ENCODE measurements at places on chromosomes 16 and 17.

GRCh38 chr16:64754279-64754678 is 367.6 kb downstream of the CDH11 start:
- DNase-seq = no peak
- H3K36me3 ChIP-seq = no peaks in the 10 kb centered on the region

DNA sequence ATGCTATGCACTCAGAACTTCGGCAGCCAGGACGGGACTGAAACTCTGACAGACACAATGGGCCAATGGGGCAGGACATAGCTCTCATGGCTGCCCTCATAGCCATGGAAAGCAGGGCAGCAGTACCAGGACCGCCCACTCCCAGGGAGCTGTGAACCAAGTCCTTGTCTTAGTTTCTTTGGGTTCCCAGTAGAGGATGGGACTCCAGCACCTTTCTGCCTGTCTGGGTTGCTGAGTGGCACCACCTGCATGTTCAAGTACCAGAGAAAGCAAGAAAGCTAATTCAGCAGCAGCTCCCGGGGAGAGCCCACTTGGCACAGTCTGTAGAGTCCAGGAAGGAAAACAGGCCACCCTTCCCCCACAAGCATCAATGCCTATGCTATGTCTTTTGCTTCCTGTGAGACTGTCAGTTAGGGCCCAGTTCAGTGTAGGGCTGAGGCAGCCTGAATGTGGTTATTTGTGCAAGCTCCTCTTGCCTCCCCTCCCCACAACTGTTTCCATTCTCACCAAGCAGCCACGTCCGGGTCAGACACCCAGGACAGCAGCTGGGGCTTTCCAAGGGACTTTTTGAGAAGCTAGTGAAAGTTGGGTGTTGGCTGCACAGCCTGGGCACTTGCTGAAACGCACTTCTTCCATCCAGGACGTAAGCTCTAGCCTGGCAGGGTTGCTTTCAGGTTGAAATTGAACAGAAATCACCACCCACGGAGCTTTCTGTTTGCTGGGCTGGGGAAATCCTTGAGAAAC is 7.8 kb downstream of the SUPT4H1 start:
- H3K27me3 ChIP-seq = no peaks in the 10 kb centered on the region
- H3K36me3 ChIP-seq = peaks cover 46% of the 10 kb centered on the region
- no peak for DNase-seq
- no peaks in the 10 kb centered on the region for H3K4me1 ChIP-seq

DNA sequence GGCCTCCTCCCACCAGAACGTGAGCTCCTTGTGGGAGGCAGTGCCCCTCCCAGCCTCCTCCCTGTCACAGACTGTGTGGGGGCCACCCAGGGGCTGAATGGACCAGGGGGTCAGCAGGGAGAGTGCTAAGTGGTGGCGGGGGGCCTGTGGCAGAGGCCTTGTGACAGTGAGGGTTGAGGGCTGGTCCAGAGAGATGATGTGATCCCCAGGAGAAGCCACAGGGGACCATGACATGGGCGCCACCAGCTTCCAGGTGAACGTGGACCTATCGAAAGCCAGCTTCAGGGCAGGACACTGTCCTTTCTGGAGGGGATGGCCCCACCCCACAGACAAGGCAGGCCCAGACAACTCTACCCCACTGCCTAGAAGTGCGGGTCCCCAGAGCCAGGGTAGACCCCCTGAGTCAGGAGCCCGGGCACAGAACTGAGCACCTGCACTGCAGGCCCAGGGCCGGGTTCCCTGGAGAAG is 3.1 kb downstream of the SPSB3 start:
- no peaks in the 10 kb centered on the region for H3K27me3 ChIP-seq
- peaks cover 17% of the 10 kb centered on the region for H3K4me1 ChIP-seq
- H3K4me3 ChIP-seq = no peak overlapping the region
- DNase-seq = no peak
- H3K27ac ChIP-seq = no peak overlapping the region

DNA sequence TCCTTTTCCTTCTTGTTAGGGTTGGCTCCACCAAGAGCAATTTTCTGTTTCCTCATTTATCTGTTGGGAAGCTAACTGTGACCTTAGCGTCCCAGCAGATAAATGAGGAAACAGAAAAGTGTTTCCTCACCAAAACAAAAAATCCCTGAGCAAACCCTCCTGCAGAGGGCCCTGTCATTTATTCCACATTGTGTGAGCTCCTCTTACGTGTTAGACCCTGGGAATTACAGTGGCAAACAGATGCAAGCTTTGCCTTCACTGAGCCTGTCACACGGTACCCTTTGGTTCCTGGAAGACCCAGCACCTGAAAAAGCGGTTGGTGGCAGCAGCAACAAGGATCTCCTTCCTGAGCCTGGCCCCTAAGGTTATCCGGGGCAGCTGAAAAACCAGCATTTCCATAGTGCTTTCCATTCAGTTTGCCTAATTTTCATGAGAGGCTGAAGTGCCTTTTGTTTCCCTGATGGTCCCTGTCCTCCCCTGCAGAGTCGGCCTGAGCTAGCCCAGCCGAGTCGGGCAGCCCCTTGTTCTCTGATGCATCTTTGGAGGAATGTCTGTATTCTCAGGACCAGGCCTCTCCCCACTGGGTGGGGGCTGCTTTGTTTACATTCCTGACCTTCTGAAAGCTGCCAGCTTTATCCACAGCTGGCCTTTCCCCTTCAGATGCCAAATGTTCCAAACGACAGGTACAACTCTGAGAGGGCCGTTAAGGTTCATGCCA is 34.7 kb downstream of the YPEL2 start:
- no peak for DNase-seq
- H3K27me3 ChIP-seq = no peaks in the 10 kb centered on the region
- H3K36me3 ChIP-seq = no peaks in the 10 kb centered on the region
- peak overlapping the region; percentile 2 for H3K4me3 ChIP-seq

DNA sequence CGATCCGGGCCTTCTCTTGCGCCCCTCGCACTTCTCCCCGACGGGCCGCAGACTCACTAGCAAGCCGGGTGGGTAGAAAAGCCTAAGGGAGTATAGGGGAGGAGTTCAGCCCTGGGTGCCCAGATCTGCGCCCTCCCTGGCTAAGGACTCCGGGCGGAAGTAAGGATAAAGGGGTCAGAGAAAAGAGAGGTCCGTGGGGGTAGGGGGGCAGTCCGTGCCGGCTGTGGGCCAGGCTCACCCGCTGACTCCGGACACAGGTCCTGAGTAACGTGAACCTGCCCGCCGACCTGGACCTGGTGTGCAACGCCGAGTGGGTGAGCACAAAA is 1.8 kb downstream of the NAGS start:
- H3K4me1 ChIP-seq = peaks cover 31% of the 10 kb centered on the region
- no peaks in the 10 kb centered on the region for H3K36me3 ChIP-seq
- no peak overlapping the region for H3K27ac ChIP-seq
- DNase-seq = no peak
- H3K27me3 ChIP-seq = no peaks in the 10 kb centered on the region
- peak overlapping the region; percentile 67 for H3K4me3 ChIP-seq

- peaks cover 3% of the 10 kb centered on the region for H3K36me3 ChIP-seq
- no peak overlapping the region for H3K27ac ChIP-seq
- H3K27me3 ChIP-seq = no peaks in the 10 kb centered on the region
- H3K4me1 ChIP-seq = peaks cover 24% of the 10 kb centered on the region
- DNase-seq = no peak
Observed at GRCh38 chr17:75115555-75115954, 5.8 kb downstream of the ARMC7 start.

DNA sequence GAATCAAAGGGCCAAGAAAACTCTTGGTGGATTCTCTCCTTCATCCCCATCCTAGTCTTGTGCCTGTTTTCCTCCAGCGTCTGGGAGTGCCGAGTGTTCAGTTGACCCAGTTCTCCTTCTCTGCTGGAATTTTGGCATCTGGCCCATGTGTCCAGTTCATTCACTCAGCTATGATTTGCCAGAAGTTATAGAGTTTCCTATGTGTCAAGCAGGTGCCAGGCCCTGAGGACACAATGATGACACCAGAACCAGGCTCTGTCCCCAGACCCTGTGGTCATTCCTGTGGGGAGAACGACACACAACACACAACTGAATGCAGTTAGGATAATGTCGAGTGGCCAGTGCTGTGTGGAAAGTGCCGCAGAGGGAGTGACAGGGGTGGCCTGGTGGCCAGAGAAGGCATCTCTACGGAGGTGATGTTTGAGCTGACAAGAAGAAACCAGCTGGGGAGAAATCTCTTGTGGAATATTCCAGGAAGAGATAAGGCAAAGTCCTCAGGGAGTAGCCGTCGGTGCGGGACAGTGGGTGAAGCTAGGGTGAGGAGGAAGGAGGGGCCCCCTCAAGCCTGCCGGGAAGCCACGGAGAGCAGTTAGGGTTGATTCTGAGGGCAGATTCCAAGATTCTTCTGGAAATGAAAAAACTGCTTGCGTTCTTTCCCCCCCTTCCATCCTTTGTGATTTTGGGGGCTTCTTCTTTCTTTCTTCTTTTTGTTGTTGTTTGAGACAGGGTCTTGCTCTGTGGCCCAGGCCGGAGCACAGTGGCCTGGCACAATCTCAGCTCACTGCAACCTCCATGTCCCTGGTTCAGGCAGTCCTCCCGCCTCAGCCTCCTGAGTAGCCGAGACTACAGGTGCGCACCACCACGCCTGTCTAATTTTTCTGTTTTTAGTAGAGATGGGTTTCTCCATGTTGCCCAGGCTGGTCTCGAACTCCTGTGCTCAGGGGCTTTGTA is 35.8 kb upstream of the IL34 start:
- peak overlapping the region; percentile 33 for H3K27ac ChIP-seq
- H3K4me3 ChIP-seq = no peak overlapping the region
- no peaks in the 10 kb centered on the region for H3K4me1 ChIP-seq
- no peaks in the 10 kb centered on the region for H3K27me3 ChIP-seq
- DNase-seq = no peak

DNA sequence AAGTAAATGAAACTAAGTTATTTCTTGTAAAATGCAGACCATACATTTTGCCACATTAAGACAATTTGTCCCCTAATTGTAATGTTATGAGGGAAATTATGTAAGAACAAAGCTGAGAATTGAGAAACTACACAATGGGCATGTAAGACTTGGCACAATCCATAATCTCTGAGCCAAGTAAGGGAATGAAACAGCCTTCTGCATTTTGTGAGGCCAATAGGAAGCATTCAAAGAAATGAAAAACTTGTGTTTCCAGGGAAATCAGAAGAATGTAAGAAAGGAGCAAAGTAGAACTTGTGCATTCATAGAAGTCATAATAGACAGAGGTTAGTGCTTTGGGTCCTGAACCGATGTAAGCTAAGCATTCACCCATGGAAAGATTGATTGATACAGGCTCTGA is 1.8 kb downstream of the KRTAP9-4 start:
- no peak overlapping the region for H3K4me3 ChIP-seq
- no peaks in the 10 kb centered on the region for H3K36me3 ChIP-seq
- no peaks in the 10 kb centered on the region for H3K4me1 ChIP-seq
- no peaks in the 10 kb centered on the region for H3K27me3 ChIP-seq
- DNase-seq = no peak

DNA sequence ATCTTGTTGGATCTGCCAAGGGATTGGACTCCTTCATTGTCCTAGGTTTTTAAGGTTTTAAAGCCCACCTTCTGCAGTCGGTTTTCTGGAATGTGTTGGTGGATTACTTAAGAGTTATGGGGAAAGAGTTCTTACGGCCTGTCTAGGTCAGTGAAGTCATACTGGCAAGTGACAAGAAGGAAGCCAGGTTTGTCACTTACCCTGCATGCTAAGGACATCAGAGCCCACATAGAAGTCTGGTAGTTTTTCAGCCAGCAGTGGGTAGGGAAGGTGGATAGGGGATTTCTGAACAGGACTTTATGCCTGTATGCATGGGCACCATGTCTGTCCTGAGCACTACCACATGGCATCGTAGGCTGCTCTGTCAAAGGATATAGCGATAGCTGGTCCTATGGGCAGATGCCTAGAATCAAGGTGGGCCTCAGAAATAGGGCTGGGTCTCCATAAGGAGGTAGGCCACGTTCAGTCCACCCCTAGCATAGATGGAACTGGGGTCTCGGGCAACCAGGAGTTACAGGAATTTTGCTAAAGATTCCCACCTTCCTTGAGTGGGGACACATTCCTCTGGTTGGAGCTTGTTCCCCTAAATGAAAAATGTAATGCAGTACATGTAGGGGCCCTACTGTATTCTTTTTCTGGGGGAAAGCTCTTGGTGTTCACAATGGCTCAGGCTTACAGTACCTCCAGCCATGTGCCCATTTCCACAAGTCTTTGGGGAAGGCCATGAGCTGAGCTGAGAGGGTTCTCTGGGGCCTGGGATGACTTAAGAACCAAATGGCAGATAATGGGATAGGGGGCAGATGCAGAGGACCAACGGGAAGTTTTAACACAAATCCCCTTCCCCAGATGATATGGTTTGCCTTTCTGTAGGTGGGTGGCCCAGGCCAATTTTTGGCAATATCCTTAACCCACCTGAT is 27.5 kb downstream of the TRPV2 start:
- no peak for DNase-seq
- H3K27ac ChIP-seq = peak overlapping the region; percentile 3
- peaks cover 66% of the 10 kb centered on the region for H3K36me3 ChIP-seq
- H3K4me1 ChIP-seq = peaks cover 4% of the 10 kb centered on the region
- H3K4me3 ChIP-seq = no peak overlapping the region

- DNase-seq = no peak
- peaks cover 42% of the 10 kb centered on the region for H3K36me3 ChIP-seq
- no peak overlapping the region for H3K4me3 ChIP-seq
- H3K4me1 ChIP-seq = peaks cover 12% of the 10 kb centered on the region
- no peaks in the 10 kb centered on the region for H3K27me3 ChIP-seq
Observed at GRCh38 chr17:42845918-42846593, 1.7 kb downstream of the AOC2 start.

DNA sequence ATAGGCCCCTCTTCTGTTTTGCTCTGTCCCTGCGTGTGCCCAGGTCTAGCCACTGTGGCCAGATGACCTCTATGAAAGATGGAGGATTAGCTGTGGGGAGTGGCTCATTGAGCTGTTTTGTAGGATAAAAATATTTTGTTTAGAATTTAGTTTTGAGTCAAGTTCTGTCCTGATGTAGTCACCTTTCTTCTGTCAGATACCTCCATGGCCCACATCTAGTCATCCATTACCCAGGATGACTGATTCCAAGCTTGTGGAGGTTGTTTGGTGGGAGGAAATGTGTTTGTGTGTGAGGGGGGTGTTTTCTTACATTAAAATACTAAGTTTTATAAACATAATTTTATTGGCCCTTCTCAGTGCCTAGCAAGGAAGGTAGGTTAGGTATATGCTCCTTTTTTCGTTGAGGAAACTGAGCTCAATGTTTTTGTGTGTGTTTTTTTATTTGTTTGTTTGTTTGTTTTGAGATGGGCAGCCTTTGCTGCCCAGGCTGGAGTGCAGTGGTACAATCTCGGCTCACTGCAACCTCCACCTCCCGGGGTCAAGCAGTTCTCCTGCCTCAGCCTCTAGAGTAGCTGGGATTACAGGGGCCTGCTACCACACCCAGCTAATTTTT is 16.3 kb downstream of the SNX11 start:
- no peak overlapping the region for H3K4me3 ChIP-seq
- H3K27me3 ChIP-seq = no peaks in the 10 kb centered on the region
- peaks cover 33% of the 10 kb centered on the region for H3K36me3 ChIP-seq
- no peak overlapping the region for H3K27ac ChIP-seq
